ENCODE measurements at places on chromosomes 4 and X.

DNA sequence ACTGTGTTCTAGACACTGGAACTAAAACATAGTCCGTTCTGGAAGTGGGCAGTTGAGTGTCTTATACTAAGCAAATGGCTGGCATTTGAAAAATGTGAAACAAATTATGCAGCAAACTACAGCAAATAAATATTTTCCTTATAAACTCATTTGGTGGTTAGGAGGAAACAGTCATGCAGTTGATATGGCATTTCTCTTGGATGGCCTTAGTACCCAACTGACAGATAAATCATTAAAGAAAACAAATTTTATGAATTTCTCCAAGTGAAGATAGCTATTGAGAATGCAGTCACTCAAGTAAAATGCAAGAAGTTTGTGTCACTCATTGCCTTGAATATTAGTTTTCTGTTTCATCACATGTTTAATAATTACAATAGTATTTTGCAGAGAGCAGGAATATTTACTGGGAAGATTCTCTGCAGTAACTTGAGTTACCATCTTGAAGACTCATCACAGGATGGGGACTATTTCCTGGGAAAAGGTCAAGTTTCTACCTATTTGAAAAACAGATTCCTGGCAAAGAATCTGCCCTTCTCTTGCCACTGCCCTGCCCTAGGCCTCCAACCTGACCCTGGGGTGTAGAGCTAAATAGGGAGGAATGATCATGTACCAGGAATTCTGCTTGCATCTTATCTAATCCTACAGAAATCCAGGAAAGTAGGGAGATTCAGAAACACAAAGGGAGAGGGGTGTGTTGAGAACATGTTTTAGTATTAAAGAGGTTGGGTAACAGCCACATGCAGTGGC, 105.9 kb downstream of the SH3RF1 start:
- no peak for DNase-seq

- no peak for DNase-seq
Observed at GRCh38 chr4:125501090-125501489, 186.3 kb downstream of the FAT4 start.

DNA sequence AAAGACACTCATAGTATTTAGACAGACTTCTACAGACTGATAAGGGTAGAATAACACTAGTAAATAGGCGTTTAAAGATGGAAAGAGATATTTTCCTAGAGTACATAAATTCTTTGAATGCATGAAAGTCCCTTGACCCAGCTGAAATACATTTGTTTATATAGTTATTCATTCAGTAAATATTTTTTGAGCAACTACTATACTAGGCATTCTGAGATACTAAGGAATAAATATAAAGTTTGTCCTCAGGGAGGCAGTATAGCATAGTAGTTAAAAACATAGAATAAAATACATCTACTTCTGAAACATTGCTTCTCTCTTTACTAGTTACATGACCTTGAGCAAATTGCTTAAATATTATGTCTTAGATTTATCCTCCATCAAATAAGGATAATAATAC, 27.4 kb downstream of the HMGN5 start:
- DNase-seq: peak; percentile 44

DNA sequence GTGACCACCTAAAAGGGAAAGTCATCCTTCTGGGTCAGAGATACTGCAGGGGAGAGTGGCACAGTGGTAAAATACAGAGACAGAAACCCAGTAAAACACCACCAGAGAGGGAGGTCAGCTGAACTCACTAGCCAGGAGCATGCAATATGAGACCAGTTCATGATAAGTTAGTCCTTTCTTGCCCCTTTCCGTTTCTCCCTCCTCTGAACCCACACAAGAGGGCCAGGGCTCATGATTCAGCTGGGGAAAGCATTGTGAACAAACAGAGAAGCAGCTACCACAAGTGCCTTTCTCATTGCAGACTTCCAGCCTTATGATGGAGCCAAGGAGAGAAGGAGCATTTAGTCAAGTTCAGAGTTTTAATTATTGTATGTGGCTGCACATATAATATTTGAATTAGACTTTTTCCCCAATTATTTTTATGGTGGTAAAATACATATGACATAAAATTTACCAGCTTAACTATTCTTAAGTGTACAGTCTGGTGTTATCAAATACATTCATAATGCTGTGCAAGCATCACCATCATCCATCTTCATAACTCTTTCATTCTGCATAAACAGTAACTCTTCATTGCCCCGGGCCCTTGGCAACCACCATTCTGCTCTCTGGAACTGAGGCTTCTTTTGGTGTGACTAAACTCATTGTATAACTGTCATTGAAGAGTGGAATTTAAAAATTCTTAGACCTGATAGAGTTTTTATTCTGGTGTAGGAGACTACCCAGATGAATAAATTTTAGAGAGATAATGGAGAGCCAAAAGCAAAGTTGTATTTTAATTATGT, 114.6 kb downstream of the DDIT4L start:
- DNase-seq: no peak

Data from inflammatory macrophage (primary cell).